Activated CD4-positive, alpha-beta T cell treated with anti-CD3 and anti-CD28 coated beads, Interleukin-2, amount 50 U/mL, for 48 hours (primary cell): ENCODE measurements at places on chromosomes 4 and X.

DNA sequence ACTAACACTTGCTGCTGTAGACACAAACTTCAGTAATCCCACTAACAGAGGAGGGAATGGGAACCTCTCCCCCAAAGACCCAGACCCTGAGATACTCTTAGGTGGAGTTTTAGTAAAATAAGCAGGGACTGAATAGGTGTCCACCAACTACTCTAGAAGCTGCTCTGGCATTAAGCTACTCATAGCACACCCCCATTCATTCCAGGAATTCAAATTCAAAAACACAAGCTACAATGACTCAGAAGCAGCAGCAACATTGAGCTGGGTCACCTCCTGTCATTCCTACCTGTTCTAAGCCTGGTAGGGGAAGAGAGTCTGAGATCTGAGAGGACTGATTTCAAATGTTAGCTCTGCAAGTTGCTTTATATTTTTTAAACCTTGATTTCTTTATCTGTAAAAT, 135.4 kb upstream of the FRMPD4 start:
- DNase-seq: no peak

GRCh38 chr4:48315728-48316630, 25.4 kb upstream of the SLAIN2 start:
- peak; percentile 19 for DNase-seq

GRCh38 chr4:105989485-105990242, 94.4 kb downstream of the NPNT start:
- no peak for DNase-seq

DNA sequence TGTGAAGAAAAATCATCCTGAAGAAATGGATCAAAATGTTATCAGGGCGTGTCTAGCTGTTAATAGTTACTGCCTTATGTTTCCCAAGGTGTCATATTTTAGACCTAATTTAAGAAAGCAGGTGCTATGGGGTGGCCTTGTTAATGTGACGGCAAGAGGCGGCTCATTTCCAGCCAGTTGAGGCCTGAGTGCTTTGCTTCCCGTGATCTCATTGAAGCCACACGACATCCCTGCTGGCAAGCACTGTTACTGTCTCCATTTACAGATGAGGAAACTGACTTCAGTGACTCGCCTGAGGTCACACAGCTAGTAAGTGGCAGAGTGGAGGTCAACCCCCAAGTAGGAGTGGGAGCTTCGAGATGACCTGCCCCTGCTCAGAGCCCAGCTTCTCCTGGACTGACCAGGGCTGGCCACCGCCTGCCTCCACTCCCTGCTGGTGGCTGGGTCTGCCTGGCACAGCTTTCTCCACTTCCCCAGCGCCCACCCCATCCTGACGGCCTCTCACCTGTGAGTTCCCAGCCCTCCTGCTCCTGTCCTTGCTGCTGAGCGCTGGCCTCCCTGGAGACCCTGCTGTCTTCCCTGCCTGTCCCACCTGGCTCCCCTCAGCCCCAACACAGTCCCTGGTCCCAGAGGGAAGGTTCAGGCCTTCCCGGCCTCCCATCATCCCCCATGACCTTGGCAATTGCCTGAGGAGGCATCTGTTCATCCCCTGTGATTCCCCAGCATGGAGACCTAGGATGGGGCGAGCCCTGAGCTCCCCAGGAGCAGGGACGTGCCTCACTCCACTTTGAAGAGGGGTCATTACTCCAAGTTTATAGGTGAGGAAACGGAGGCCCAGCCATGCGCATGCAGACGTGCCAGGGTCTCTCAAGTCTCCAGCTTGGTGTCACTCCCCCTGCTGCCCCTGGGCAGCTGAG, 47.7 kb upstream of the SORCS2 start:
- no peak for DNase-seq

- no peak for DNase-seq
Measured at GRCh38 chrX:153925387-153925738, 701 bp downstream of the ARHGAP4 start.

GRCh38 chr4:5824635-5825034, 68.3 kb downstream of the CRMP1 start:
- DNase-seq: no peak

DNA sequence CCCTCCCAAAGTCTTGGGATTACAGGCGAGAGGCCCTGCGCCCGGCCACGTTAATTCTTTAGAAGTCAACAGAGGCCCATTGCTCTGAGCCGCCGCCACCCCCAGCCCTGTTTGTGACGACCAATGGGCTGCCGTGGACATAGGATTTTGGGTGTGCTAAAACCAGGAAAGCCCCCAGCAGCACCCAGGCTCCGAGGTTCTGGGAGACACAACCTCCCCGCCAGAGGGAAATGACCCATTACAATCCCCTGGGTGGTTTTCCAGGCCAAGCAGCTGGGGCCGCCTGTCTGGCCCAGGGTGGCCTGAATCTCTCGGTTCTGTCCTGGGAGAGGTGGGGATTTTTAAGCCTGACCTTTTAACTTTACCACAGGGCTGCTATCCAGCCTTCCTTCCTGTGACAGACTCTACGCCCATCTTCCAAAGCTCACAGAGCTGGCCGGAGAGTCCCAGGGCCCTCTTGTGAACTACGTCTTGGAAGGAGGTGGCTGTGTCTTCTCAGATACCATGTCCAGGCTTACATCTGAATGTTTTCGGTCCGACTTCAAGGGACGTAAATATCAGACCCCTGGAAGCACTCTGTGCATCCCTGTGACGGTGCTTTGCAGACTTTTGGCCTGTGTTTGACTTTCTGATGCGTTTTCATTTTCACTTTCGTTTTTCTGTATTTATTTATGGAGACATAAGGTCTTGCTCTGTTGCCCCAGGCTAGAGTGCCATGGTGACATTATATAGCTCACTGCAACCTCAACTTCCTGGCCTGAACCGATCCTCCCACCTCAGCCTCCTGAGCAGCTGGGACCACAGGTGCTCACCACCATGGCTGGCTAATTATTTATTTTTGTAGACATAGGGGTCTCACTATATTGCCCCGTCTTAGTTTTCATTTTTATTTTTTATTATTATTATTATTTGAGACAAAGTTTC, 36.0 kb downstream of the P2RY8 start:
- DNase-seq: no peak

- DNase-seq: no peak
Measured at GRCh38 chr4:120317713-120318112, 251.1 kb upstream of the MAD2L1 start.

DNA sequence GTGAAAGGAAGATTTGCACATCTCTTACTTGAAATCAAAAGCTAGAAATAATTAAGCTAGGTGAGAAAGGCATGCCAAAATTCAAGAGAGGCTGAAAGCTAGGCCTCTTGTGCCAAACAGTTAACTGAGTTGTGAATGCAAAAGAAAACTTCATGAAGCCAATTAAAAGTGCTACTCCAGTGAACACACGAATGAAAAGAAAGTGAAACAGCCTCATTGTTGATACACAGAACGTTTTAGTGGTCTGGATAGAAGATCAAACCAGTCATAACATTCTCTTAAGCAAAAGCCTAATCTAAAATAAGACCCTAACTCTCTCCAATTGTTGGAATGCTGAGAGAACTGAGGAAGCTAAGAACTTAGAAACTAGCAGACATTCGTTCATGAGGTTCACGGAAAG, 122.3 kb downstream of the UNC5C start:
- DNase-seq: no peak

- DNase-seq: no peak
Measured at GRCh38 chr4:183533698-183534097, 28.8 kb downstream of the ING2 start.

DNA sequence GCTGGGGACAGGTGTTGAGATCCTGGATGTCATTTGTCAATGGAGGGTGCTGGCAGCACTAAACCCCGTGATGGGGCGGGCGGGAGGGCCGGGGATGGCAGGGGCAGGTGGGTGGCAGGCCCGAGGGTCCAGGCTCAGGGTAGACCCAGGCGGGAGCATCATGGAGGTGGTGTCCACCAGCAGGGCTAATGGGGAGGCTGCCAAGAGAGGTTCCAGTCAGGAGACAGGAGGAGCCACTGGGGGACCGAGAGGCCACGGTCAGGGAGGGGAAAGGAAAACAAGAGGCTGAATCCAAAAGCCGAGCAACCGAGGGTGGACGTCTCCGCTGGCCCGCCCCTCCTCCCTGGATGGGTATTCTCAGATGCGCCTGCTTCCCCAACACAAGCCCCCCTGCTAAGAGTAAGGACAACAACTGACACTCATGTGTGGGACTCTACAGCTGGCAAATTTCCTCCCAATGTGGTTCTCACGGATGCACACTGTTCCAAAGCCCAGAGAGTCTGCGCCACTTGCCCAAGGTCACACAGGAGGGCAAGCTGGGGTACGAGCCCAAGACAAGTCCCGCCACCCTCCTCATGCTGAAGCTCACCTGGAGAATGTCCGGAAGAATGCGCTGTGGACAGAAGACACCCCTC, 132.0 kb downstream of the CPZ start:
- no peak for DNase-seq

DNA sequence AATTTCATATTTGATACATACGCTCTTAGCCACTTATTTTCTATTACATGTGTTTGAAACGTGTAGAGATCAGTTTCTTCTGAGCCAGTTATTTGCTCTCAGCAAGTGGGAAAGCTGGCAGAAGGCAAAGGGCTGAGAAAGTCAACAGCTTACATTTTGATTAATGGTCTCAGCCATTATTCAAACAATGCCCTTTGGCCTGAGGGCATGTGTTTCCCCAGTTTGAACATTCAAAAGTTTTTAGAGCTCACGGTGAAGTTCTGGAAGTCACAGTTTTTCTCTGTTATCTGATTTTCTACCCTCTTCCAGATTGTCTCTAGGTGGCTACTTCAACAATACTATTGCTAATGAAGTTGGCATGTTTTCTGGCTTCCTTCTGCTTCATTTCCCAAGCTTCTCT, 591.8 kb upstream of the CPEB2 start:
- no peak for DNase-seq

GRCh38 chr4:139524062-139524631, 31.9 kb downstream of the SETD7 start:
- no peak for DNase-seq

DNA sequence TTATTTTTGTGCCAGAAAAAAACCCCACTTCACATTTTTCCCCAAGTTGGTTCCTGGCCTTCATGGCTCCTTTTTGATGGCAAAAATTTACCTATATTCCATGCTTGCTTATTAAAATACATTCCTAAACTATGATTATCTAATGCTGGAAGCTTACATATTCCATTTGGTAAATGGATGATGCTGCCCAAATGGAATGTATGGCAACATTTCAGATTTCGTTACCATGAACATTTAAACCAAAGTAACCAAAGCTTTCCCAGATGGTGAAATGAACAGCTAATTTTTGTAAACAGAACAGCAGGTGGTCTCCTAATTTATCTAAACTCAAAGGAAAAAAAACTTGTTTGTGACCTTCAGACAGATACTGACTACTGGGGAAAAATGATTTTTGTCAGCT, 110.8 kb upstream of the TEX13A start:
- no peak for DNase-seq

GRCh38 chr4:165970703-165971420, 97.8 kb downstream of the TLL1 start:
- no peak for DNase-seq

DNA sequence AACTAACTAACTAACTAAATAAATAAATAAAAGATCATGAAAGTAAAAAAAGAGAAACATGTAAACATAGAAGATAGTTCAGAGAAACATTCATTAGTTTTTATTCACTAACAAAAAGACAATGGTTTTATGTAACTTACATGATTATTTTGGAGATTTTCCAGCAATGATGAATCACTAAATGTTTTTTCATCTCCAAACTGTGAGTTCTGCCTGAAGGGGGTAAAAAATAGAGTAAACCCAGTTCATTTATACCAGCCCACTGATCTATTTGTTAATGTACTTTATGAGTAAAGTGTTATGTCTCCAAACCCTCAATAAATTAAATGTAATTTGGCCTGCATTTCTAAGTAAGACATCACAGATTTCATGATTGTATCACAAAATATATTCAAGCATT, 101.1 kb downstream of the ATP8A1 start:
- no peak for DNase-seq

DNA sequence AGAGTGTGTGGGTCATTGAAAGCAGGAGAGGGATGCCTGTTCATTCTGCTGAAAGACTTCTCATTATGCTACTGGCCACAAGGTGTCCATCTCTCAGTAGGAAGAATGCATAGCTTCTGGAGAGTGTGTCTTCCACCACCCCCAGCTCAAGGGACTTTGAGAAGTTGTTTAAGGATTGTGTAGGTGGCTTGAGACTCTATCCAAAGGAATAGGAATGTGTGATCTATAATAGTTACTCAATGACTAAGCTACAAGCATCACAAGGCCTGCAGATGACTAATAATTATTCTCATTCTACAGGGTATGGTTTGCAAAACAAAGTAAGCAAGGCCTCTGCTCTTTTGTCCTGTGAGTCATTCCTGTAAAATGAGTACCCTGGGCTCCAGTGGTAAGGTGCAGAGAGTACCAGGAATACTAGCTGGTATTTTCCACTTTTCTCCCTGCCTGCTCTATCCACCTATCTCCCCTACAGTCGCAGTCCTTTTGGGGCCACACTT, 279.8 kb upstream of the BOD1L1 start:
- DNase-seq: no peak
